ENCODE measurements at places on chromosomes 3 and 15.

DNA sequence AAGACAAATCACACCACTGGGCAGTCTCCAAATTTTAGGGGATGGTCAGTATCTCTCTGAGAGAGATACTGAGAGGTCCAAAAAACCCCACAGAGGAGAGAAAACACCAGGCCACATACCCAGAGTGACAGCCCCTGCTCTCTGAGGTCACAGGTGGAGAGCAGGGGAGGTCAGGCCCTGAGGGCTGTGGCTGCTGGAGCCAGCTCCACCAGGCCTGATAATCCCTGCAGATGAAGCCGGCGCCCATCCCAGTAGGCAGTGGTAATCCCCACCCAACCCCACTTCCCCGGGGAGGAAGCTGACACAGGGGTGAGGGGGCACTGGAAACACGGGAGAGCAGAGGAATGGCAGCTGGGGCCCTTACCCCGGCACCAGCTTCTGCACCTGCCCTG, 31.2 kb upstream of the SRP14 start:
- DNase-seq = no peak

DNA sequence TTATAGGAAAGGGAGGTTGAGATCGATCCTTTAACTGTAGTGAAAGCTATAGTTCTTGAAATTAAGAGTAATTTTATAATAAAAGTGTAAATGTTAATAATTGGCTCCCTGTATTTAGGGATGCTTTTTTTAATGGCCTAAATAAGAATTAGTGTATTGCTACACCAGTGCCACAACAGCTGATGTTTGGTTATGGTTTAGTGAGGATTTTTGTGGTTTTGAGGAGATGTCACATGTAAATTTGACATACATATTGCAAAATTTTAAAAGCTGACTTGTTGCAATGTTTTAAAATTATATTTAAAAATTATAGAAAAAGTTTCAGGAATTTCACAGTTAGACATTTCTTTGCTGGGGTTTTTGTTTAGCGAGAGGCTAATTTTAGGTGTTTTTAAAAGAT, 3.9 kb downstream of the TSC22D2 start:
- no peak for DNase-seq

DNA sequence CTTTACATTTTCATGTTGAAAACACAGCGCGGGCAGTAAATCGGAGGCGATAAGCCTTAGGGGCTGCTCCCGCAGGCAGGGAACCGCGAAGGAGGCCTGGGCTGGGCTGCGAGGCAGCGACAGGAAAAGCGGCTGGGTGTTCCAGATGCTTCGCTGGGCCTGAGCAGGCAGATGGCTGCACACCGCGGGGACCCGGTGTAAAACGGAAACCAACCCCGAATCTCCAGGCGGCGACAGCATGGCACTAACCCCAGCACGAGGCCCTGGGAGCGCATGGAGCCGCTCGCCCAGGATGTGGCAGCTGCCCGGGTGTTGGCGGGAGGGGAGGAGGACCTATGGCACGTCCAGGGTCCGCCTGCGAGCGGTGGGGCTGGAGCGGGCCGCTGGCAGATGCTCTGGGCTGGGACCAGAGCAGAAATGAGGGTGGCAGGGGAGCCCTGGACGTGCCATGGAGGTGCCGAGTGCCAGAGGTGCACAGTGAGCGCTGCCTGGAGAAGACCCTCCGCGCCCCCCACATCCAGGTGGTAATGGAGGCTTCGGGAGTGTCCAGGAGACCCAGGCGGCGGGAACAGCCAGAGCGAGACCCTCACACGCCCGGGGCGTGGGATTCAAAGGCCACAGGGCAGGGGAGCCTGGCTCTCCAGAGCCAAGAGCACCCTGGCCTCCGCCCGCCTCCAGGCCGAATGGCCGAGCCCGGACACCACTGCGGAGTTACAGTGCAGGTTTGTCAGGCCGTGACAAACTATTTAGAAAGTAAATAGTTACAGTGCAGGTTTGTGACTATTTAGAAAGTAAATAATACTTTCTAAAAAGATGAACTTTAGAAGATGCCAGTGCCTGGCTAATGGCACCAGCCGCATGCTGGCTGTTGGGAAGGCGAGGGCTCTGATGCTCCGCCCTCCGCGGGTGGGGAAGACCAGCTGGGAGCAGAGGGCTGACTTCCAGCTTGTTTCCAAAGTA, 293.6 kb downstream of the OCA2 start:
- no peak for DNase-seq

GRCh38 chr15:52100807-52101442, 11.7 kb downstream of the BCL2L10 start:
- peak; percentile 11 for DNase-seq

DNA sequence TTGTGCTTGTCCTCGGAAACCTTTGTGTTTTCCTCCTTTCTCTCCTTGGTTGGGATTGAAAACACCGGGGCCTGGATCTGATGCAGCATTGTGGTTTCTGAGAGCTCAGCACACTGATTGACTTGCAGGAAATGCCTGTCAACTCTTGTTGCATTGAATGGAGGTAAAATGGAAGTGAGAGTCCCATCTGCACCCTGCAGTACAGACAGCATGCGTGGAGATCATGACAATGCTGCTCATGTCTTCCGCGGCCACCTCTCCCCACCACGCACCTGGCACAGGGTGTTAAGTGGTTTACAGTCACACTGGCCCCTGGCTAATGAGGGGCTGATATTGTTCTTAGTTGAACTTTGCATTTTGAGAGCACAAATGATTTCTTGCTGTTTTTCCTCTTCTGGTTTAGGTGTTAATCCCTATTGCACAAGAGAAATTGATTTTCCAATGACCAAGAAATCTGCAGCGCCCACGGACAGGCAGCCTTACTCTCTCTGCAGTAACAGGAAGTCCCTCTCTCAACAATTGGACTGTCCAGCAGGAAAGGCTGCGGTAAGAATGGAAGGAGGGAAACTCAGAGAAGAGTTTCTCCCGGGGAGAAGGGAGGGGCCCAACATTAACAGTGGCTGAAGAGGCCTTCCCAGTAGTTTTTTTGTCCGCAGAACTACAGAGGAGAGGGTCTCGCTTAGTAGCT, 58.5 kb downstream of the STARD5 start:
- DNase-seq = no peak

GRCh38 chr15:39596358-39597051, 15.6 kb downstream of the THBS1 start:
- DNase-seq = no peak

DNA sequence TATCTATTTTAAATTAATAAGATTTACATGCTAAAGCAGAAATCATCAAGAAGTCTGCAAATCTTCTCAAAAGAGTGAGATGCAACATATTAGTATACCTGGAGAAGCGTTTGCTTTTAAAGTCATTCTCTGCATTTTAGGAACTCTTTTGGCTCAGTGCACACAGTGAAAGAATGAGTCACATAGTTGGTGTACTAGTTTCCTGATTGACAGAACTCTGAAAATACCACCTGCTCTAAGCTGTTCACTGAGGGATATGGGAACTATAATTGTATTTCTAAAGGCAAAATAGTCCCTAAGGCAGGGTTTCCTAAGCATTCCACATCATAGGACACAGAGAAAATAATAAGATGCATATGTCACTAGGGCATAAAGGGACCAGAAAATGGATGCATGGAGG, 838.5 kb downstream of the DIPK2A start:
- DNase-seq = no peak

DNA sequence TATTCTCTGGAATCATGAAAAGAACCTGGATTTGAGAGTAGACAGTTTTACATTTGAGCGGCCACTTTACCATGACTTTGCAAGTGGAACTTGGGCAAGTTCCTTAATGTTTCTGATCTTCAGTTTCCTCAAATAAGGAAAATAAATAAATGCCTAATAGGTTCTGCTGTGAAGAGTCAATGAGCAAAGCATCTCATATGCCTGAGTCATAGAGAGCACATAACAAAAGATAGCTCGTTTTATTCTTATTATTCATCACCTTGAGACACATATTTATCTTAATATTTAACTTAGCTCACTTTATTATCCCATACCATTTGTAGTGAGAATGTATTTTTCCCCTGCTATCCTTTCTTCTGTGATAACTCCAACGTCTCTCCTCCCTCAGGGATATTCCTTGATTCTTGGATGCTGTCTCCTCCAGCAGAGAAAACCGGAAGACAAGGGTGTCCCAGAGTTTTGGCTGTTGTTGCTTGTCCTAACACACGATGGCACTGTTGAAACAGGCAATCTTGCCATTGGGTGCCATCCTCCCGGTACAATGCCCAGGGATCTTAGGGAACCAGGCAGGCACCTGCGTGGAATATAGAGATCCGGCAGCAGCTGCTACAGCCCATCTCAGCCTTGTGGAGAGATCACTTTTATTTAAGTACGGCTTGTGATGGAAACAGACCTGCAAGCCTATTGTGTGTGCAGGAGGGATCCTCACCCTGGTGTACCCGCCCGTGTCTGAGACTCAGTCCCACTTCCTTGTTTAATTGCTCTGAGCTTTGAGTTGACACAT, 33.3 kb upstream of the VPS33B start:
- DNase-seq = peak; percentile 54

DNA sequence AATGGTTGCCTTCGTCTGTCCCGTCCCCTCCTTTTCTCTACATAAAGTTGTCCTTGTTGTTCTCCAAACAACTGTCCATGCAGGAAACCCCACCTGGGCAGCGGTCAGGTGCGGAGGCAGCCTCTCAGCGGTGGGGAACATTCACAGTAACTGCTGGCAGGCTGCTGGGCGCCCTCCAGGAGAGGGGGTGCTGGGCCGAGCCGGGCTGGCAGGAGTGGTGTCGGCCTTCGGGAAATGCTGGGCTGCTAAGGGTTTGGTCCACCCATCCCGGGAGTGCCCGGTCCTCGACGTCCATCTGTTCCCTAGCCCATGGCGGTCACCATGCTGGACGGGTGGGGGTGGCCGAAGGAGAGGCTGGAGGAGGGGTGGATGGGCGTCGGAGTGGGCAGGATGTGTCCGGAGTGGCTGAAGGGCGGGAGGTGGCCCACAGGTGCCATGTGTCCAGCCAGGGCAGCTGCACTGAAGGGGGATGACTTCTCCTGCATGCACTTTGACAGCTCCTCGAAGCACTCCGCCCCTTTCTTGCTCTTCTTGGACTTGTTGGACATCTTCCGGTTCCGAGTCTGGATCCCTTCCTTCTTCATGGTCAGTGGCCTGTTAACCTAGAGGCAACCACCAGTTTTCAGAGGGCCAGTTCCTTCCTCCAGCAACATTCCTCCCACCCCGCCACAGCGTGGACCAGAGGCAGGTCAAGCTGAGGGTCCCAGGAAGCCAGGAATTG, 12.1 kb downstream of the GATA2 start:
- no peak for DNase-seq

GRCh38 chr15:70665599-70665998, 97.8 kb downstream of the UACA start:
- DNase-seq = no peak

- DNase-seq = no peak
Measured at GRCh38 chr3:141914311-141914710, 37.9 kb downstream of the ATP1B3 start.

DNA sequence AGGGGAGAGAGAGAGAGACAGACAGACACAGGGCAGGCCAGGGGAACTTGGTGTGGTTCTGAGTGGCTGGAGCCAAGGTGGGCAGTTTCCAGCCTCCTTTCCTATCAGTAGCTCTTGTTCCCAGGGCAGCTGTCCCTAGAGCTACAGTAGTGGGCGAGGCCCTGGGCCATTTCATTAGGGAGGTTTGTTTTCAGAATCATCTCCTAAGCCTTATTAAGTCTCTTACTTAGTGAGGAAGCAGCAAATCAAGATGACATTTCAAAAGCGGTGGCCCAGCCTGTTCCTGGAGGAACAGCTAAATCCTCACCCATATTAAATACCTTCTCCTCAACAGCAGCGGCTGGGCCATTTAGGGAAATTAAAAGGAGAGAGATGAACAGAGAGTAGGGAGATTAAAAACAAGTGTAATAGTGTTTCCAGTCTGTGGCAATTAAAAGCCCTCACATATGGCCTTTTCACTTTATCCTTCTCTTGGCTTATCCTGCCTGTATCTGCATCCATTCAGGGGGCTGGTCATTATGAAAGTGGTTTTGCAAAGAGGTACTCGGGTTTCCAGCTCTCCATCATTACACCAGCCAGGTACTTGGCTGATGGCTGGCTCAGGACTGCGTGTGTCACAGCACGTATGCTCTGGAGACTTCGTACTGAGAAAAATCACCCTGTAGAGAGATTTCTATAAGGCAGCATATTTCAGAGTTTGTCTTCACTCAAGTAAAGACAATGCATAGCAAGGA, 91.9 kb upstream of the PRR23C start:
- no peak for DNase-seq

All from stimulated activated CD4-positive, alpha-beta T cell treated with anti-CD3 and anti-CD28 coated beads, Interleukin-15, amount 100 ng/mL, for 24 hours (primary cell).